T-helper 9 cell (primary cell): ENCODE measurements at places on chromosomes 1 and 21.

DNA sequence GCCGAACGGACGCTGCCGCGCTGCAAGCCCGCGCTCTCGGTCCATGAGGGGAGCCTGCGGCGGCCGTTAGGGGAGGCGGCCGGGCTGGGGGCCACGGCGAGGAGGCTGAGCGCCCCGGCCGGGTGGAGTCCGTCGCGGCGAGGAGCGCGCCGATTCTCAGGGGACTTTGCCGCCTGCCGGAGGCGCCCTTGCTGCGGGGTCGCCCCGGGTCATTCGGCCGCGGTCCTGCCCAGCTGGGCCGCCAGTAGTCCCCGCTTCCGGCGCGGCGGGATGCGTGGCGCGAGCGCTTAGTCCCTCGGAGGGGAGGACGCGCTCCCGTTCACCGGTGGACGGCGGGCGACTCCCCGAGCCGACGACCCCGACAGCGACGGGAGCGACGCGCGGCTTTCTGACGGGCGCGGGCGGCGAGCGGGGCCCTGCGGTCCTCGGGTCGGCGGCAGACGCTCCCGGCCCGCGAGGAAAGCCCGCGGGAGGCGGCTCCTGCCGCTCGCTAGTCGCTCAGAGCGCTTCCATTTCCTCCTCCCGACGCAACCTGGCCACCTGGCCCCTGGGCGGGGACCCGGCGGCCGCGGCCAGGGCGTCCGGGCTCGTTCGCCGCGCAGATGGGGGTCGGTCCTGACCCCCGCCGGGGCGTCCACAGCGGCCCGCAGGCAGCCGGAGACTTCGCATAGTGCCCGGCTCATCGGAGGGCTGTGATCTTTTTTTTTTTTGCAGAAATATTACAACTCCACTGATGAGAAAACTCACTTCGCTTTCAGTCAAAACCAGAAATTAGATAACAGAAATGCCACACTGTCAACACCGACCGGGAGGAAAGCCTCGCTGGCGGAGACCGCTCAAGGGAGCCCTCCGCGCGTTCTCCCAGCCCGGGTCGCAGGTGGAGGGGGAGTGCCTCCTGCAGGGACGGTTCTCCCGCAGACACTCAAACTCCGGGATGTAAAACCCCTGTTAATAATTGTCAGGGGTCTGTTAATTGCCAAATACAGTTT lies 641 bp upstream of the ZBTB21 start:
- DNase-seq, result peak; percentile 6

DNA sequence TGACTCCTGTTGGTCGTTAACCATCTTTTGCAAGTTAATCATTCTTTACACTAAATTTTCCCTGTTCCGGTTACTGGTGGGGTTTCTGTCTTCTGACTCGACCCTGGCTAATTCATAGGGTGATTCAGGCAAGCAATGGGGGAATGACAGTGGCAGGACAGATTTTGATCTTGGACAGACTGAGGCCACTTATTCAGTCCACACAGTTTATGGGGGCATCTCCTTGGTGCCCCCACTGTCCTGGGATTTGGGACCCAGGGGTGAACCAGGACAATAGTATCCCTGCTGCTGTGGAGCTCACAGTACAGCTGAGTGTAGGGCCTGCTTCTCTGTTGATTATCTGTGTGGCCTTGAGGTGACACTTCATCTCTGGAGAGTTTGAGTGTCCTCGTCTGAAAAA lies 540.4 kb downstream of the MATN1 start:
- DNase-seq, result no peak

DNA sequence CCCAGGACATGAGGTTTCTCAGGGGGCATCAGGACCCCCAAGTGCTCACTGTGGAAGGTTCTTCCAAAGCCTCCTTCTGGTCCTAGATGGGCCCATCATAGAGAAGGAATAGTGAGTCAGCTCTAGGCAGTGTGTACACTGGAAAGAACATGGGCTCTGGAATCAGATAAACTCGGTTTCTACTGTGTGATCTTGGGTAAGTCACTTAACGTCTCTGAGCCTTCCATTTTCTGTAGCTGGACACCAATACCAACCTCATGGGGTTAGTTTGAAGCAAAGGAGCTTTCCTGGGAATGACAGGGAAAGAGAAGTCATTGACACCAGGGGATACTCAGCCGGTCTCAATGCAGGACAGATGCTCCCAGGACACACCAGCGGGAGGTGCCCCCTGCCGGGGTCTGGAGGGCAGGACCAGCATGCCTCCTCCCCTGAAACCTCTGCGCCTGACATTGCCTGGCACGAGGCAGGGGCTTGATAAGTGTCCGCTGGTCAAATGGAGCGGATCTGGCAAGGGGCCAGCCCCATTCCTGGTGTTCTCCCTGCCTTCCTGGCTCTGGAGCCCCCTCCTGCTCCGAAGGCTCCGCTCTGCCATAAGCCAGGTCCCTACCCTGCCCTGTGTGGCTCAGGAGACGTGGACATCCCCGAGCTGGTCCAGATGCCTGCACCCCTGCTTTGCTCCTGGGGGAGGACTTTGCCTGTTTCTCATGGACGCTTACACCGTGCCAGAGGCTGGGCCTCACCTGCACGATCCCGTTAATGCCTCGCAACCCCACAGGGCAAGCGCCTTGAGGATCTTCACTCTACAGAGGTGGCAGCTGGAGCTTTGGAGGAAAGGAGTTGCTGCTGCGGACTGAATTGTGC lies 52.8 kb downstream of the EDN2 start:
- no peak for DNase-seq

GRCh38 chr1:6594977-6595740 lies 7.5 kb downstream of the KLHL21 start:
- DNase-seq, result no peak

GRCh38 chr1:53559391-53559815 lies 100.2 kb downstream of the DMRTB1 start:
- DNase-seq, result no peak

GRCh38 chr1:14606632-14607031 lies 8.1 kb downstream of the KAZN start:
- DNase-seq, result no peak

DNA sequence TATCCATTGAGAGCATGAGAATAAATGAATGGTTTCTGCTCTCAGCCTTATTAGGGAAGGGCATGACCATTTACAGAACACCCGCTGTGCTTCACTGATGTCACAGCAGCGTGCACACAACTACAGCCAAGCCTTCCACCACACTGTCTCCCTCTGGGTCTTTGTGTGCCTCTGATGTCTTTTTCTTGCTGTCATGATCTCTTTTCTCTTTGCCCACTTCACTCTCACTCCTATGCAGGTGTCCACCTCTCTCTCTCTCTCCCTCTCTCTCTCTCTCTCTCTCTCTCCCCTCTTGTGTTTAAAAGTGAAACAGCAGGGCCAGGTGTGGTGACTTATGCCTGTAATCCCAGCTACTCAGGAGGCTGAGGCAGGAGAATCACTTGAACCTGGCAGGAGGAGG lies 232.5 kb upstream of the JUN start:
- DNase-seq, result no peak

- no peak for DNase-seq
Measured at GRCh38 chr1:197912739-197913494, 4.3 kb upstream of the LHX9 start.

- no peak for DNase-seq
Measured at GRCh38 chr1:77012066-77012465, 144.8 kb downstream of the ST6GALNAC5 start.

DNA sequence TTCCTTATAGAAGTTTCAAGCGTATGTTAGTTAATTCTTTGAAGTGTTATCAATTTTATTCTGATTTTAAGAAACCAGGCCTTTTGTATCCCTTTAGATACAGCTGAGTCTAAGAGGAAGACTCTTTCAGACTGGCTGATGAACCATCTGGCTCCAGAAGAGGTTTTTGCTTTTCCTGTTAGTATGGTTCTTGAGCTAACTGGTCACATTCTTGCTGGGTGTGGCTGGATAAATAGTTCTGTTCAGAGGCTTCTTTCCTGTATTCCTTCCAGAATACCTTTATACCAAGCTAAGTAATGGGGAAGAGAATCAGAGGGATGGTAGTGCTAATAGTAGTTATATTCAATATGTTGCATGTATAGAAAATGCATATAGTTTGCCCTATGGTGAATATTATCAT lies 12.4 kb downstream of the HS2ST1 start:
- no peak for DNase-seq

GRCh38 chr21:45114072-45114471 lies 39.7 kb downstream of the ADARB1 start:
- no peak for DNase-seq

GRCh38 chr1:197904126-197904787 lies 1.8 kb downstream of the C1orf53 start:
- DNase-seq, result no peak

DNA sequence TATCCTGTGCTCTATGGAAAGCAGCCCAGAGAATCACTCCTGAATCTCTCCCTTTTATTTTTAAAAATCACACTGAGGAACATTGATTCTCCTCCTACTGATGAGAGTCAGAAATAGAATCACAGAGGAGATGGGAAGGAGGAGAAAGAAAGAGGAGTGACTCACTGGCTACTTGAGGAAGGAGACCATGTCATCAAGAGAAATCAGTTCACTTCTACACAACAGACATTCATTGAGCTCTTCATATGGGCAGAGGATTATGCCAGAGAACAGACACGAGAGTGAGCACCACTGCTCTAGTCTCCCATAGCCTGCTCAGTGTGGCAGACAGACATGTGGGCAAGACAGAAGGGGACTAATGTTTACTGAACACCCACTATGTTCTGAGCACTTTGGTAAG lies 44.2 kb downstream of the RAB3B start:
- DNase-seq, result no peak

GRCh38 chr1:48777219-48777895 lies 666 bp upstream of the BEND5 start:
- DNase-seq, result no peak

GRCh38 chr1:114008480-114008941 lies 29.2 kb downstream of the OLFML3 start:
- no peak for DNase-seq
